NCI-H2227 treated with DMSO at 0.1 percent for 48 hours (cell line): ENCODE measurements at places on chromosomes 1 and 21.

GRCh38 chr1:17636612-17637011 lies 97.1 kb downstream of the ARHGEF10L start:
- no peak for DNase-seq

- no peak for DNase-seq
These were observed 122.1 kb downstream of the UCK2 start for GRCh38 chr1:165949335-165950130.

DNA sequence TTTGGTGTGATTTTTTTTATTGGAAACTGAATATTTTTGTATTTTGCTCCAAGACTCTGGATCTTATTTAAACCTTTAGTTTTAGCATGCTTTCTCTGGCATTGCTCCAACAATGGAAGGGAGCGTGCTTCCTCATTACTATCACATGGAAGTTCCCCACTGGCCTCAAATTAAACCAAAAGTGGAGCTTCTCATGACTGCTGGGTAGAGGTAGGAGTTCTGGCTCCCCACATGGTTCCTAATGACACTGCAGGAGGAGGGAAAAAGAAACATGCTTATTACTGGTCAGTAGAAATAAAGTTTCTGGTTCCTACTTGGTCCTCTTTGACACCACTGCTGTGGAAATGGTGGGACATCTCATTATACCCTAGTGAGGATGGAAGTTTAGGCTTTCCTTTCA lies 310.5 kb downstream of the PTGER3 start:
- DNase-seq, result no peak

- no peak for DNase-seq
These were observed 28.0 kb upstream of the ATP1A1 start for GRCh38 chr1:116345011-116345410.

- no peak for DNase-seq
These were observed 1.2 kb upstream of the ACOT11 start for GRCh38 chr1:54546651-54547401.

DNA sequence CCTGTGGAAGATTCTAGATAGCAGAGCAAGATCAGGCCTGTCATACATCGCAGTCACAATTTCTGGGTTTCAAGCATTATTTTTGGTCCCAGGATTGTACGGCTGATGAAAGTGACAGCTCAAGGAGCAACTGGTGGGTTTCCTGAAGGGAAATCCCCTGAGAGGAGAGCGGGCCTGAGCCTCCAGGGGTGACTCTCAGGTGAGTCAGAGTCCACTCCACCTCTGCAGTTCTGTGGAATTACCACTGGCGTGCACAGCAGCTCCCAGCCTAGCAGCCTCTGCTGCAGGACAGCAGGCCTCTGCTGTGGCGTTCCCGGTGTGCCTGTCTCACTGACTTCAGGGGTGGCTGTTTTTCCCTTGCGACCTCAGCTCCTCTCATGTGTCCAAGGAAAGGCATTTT lies 24.4 kb downstream of the SLC66A1 start:
- no peak for DNase-seq

DNA sequence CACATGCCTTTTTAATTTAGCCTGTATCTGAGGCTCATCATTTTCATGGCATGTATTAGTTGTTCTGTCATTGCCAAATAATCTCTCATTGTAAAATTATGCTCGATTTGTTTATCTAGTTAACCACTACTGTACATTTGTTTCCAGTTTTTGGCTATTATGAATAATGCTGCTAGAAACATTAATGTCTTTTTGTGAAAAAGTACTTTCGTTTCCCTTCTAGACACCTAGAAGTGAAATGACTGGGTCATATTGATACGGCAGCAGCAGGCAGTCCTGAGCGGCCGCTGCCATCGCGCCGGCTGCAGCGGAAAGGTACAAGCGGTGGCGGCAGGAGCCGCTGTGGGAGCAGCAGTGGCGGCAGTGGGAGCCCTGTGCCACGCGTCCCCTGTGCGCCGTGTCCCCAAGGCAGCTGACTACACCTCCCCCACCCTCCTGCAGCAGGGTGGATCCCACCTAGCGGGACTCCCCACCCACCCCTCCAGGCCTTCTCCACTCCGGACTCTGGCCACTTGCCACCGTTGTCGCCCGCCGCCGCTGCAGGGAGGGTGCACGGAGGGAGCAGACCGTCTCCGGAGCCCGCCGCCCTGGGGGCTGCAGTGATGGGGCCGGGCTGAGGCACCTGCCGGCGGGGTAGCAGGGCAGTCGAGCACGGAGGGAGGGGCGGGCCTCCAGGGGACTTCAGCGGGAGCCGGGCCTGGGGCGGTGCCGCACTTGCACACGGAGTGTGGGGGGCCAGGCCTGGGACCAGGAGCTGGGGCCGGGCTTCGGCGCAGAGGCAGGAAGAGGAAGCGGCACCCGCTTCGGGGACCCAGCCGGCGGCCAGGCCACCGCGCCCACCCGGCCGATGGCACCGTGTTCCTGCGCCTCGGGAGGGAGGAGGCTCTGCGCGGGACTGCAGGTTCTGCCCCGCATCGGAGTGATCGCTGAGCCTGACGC lies 66.8 kb upstream of the RGS7 start:
- DNase-seq, result peak; percentile 16

GRCh38 chr21:41304068-41304720 lies 12.4 kb upstream of the FAM3B start:
- DNase-seq, result no peak

- DNase-seq, result no peak
These were observed 4.9 kb upstream of the ELK4 start for GRCh38 chr1:205636732-205637131.

GRCh38 chr1:164840936-164841335 lies 282.0 kb downstream of the PBX1 start:
- DNase-seq, result no peak

DNA sequence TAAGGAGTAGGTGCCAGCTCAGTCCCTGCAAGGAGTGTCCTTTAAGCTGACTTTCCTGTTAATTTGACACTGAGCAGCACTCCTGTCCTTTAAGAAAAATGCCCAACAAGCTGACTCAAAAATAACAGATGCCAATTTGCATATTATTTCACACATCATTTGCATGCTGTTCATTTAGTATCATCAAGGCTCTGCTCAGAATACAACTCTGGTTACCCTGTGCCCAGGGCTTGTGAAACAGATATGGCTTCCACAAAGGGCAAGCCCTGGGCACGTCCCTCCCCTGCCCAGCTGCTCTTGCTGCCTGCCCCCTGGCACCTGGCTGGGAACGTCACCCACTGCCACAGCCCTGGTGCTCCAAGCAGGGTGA lies 10.3 kb downstream of the KCNN3 start:
- no peak for DNase-seq

GRCh38 chr1:20073256-20073655 lies 3.3 kb downstream of the PLA2G5 start:
- DNase-seq, result no peak

GRCh38 chr1:170495006-170495405 lies 37.0 kb upstream of the GORAB start:
- DNase-seq, result no peak

DNA sequence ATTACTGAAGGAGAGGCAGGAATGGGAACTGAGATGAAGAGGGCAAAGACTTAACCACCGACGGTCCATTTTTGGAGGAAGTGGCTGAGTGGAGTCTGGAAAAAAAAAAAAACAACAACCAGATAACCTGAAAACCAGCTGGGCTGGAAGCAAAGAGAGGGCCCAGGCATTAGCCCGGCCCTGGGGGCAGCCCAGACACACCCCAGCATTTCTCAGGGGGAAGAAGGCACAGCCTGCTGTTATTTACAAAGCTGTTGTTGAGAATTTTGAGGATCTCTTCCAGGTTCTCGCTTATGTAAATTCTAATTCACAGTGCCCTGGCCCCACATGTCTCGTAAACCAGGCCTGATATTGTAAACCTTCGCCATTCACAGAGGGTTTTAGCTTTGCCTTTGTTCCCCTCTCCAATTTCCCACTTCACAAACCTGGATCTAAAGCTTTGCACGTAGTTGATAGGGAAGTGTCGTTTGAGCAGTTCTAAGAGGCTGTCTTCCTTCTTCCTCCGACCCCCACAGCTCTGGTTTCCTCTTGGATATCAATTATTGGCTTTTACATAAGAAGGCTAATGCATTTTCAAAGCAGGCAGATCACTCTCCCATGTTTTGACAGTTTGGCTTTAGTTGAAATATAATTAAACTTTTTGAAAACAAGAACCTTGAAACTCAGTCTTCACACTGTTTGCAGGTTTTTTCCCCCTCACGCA lies 161.8 kb upstream of the IRF2BP2 start:
- DNase-seq, result no peak

- DNase-seq, result no peak
These were observed 36.0 kb upstream of the ATP2B4 start for GRCh38 chr1:203590603-203591002.

DNA sequence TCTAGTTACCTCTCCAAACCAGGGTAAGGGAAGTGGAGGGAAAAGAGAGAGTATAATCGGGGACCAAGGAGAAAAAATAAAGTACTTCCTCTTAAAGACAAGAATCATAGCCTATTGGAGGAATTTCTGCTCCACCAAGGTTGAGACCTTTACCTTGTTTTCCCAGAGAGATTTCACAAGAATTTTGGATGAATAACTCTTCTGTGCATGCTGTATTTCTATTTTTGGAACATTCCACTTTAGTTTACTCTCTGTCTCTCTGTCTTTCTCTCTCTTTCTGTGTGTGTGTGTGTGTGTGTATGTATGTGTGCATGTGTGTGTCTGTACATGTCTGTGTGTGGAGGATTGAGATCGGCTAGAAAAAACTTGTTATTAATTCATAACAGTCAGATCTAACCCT lies 318.4 kb upstream of the RGS18 start:
- no peak for DNase-seq

GRCh38 chr21:16840538-16840937 lies 672.3 kb upstream of the CXADR start:
- no peak for DNase-seq

- no peak for DNase-seq
These were observed 187.8 kb upstream of the OLFM3 start for GRCh38 chr1:102184477-102184876.

DNA sequence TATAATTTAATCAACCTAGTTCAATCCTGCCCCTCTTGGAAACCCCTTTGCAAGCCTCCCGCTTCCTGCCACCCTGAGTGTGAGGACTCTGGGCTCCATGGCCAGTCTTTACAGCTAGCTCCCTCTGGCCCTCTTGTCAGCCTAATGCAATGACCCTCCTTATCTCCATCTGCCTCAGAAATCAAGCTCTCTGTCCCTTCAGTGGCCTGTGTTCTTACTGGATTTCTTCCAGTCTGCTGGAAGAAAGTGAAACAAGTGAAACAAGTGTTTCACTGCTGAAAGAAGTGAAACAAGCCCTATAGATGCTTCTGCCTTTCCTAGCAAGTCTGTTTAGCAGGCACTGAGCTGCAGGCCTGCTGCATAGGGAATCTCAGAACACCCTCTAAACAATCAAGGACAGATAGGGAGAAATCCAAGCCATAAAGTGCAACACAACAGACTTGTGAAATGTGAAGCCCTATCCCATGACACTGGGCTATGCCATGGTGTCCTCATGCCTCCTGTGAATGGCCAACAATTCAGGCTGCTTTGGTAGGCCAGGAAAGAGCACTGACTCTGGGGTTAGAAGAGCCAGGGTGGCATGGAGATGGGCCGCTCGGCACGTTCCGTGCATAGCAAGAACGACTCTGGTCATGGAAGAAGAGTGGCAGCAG lies 55.9 kb downstream of the FAM163A start:
- DNase-seq, result no peak

DNA sequence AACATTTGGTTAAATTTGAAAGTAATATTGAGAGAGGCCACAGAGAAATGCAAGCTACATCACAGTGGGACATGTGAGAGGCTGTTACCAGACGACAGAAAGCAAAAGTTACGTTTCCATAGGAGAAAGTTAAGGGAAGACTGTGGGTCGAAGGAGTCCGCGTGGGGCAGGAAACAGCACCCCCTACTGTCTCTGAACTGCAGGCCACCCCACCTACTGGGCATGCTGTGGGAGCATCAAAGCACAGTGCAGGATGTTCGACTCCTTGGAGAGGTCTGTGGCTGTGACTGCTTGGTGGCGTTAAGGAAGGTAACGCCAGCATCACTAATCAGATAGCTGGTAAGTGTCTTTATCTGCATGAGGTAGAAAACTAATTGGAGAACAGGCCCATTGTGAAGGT lies 123.9 kb downstream of the PTBP2 start:
- no peak for DNase-seq

GRCh38 chr1:110798691-110799256 lies 74.2 kb upstream of the CD53 start:
- no peak for DNase-seq

- no peak for DNase-seq
These were observed 54.2 kb downstream of the NRIP1 start for GRCh38 chr21:15010645-15011044.

GRCh38 chr1:202642619-202643291 lies 67.5 kb downstream of the SYT2 start:
- DNase-seq, result no peak

GRCh38 chr1:25799935-25800702 lies at the start of gene SELENON:
Gene SELENON (plus strand): TSS chr1:25800193. CDS start chr1:25800231, 38 bp downstream.
- peak; percentile 53 for DNase-seq

DNA sequence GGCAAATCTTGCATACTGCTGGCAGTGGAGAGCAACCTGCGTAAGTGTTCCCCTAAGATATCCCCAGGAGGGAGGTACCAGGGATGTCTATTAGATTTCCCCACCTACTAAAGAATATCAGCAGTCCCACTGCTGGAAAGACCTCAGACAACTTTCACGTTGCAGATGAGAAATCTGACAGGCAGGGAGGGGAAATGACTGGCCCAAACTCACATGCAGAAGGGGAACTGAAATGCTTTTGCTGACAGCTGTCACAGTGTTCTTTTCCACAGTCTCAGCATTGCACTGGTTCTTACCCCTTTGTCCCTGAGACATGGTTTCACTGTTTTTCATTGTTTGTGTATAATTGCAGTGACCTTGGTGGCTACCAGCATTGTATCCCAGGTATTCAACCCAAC lies 84.8 kb upstream of the ATP1A1 start:
- no peak for DNase-seq

DNA sequence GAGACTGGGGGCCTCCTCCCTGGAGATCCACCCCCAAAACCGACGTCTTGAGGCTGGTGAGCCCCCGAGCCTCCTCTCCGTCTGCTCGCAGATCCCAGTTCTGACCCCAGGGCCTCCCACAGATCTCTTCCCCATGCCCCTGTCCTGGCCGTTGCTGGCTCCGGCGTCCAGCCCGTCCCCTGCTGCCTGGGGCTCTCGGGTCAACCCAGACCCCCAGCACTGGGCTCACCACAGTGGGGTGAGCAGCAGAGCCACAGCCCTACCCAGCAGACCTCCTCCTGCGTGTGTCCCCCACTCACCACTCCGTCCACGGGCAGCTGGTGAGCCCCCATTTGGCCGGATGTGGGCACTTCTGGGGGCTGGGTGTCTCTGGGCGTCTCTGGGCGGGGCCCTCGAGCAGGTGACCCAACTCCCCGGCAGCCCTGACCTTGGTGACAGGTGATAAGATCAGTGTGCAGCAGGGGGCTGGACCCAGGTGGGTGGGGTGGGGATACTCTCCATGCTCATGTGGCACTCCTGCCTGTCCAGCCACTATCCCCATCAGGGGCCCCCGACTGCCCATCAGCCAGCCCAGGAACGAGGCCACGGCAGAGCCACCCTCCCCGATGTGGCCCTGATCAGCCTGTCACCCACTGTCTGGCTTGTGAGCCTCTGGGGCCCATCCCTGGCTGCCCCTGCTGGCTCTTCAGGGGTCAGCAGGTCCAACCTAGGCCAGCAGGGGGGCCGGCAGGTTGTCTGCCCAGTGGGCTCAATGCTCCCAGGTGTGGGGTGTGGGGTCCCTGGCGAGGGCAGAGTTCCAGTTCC lies 709 bp downstream of the TNFRSF14 start:
- DNase-seq, result no peak
